ENCODE measurements at places on chromosomes 12 and 14. TPM values are rescaled to one million over a fixed set of nuclear protein-coding genes. Genes with fewer than 3 reads are reported as not detected.

DNA sequence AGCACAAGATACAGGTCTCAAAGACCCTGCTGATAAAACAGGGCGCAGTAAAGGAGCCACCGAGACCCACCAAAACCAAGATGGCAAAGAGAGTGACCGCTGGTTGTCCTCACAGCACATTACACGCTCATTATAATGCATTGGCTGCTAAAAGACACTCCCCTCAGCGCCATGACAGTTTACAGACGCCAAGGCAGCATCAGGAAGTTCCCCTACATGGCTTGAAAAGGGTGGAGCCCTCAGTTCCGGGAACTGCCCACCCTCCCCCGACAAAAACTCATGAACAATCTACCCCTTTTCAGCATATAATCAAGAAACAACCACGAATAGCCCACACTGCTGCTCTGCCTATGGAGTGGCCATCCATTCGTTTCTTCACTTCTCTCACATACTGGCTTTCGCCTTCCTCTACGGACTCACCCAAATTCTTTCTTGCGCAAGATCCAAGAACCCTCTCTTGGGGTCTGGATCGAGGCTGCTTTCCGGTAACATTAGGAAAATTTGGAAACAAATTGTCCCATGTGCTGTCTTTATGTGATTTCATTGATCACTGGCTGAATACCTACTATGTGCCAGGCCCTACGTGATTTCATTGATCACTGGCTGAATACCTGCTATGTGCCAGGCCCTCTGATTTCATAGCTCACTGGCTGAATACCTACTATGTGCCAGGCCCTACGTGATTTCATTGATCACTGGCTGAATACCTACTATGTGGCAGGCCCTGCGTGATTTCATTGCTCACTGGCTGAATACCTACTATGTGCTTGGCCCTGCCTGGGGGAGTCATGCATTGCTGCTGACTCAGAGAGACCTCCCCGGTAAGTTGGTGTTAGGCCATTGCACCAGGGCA, 126.4 kb downstream of the PIWIL1 start:
- DNase-seq = no peak

- no peak for DNase-seq
Measured at GRCh38 chr12:48003226-48004052, 837 bp downstream of the COL2A1 start.

The ANKRD33 gene
- total RNA-seq = not detected

GRCh38 chr14:76320486-76320885, 55.5 kb upstream of the ESRRB start:
- DNase-seq = peak; percentile 31

GRCh38 chr14:105091517-105092170, 26.4 kb upstream of the GPR132 start:
- DNase-seq = no peak

All from activated CD8-positive, alpha-beta T cell treated with anti-CD3 and anti-CD28 coated beads, Interleukin-2, amount 10 ng/mL, durations not matched to agents 7 days and 5 days (primary cell).